H1 (cell line): ENCODE measurements at places on chromosomes 1 and 21.

GRCh38 chr1:18719786-18720451, 89.3 kb downstream of the PAX7 start:
- H3K27ac ChIP-seq, result no peak overlapping the region
- H3K4me1 ChIP-seq, result no peaks in the 10 kb centered on the region; the same call in 1 of the 2 replicates
- DNase-seq, result no peak
- H3K36me3 ChIP-seq, result no peaks in the 10 kb centered on the region
- peaks cover 43% of the 10 kb centered on the region for H3K27me3 ChIP-seq

- no peaks in the 10 kb centered on the region for H3K36me3 ChIP-seq
- H3K27ac ChIP-seq, result no peak overlapping the region
- peaks cover 9% of the 10 kb centered on the region for H3K4me1 ChIP-seq
- no peak for DNase-seq
- H3K4me3 ChIP-seq, result no peak overlapping the region
These were observed 8.1 kb downstream of the S100A6 start for GRCh38 chr1:153527683-153528040.

GRCh38 chr1:222123111-222123510, 381.2 kb upstream of the DUSP10 start:
- no peaks in the 10 kb centered on the region for H3K4me1 ChIP-seq
- DNase-seq, result no peak
- no peaks in the 10 kb centered on the region for H3K27me3 ChIP-seq

GRCh38 chr1:11823366-11824137, 17.6 kb downstream of the CLCN6 start:
- no peak overlapping the region for H3K4me3 ChIP-seq
- H3K27me3 ChIP-seq, result no peaks in the 10 kb centered on the region
- H3K27ac ChIP-seq, result no peak overlapping the region
- peaks cover 17% of the 10 kb centered on the region; the same call in 1 of the 2 replicates for H3K36me3 ChIP-seq
- H3K4me1 ChIP-seq, result no peaks in the 10 kb centered on the region

GRCh38 chr1:29920316-29920715, 684.0 kb downstream of the PTPRU start:
- H3K27me3 ChIP-seq, result no peaks in the 10 kb centered on the region
- no peaks in the 10 kb centered on the region for H3K36me3 ChIP-seq
- no peak overlapping the region for H3K27ac ChIP-seq

DNA sequence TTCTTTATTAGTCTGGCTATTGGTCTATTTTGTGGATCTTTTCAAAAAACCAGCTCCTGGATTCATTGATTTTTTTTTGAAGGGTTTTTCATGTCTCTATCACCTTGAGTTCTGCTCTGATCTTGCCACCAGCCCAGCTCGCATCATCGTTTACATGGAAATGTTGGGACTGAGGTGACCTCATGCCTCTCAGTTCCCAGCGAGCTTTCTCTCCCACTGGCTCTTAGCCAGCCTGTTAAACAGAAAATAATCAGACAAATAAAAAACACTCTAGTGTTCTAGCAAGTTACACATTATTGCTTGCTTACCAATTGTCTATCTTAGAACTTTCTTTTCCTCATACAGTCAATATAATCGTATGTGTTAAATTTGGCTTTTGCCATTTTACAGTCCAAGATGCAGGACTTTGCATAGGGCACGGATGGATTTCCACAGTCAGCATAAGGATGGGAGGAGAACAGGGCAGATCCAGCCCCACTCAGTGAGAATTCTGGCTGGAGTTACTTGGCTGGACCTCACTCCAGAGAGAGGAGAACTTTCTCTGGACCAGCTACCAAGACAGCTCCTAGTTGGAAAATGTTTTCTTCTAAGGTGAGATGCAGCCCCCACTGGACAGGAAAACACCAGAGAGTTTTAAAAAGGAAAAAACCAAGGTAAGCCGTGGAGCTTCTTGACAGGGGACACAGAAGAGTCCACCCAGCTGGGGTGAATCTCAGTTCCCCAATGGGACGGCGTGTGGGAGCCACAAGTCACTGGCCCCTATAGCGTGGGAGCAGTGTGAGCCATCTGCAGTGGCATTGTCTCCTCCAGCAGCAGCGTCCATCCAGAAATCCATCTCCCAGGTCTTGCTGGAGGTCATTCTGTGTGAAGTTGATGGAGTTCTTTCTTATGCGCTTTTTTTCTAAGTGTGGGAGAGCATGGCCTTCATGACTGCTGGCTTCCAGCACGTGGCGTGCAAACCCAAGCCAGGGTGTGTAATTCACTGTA, 17.6 kb downstream of the PGBD2 start:
- DNase-seq, result no peak
- H3K4me1 ChIP-seq, result no peaks in the 10 kb centered on the region
- peaks cover 3% of the 10 kb centered on the region; the same call in 1 of the 2 replicates for H3K36me3 ChIP-seq
- no peak overlapping the region for H3K4me3 ChIP-seq
- no peak overlapping the region for H3K27ac ChIP-seq
- H3K27me3 ChIP-seq, result no peaks in the 10 kb centered on the region

DNA sequence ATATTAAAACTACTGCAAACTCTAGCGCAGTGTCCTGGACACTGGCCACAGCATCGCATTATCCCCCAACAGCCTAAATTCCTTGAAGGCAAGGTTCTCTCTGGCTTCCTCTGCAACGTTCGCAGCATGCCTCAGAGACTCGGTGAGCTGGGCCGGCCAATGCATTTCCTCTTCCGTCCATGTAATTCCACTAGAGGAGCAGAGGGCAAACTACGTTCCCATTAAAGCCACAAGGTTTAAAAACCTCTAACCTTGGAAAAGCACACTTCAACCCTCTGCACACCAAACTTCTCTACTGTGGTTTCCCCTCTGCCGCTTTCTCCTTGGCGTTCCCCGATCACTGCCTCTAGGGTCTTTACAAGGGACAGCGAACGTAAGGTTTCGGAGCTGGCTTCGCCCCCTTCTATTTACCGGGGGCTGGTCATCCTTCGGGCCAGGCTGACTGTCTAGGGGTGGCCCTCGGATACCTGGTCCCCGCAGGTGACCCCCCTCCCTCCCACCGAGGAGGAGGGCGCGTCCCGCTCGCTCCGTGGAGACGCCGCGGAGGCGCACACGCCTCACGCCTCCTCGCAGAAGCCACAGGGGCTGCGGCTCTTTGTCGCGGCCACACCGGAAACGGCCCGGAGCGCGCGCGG, 456 bp upstream of the SMYD2 start:
- no peak overlapping the region for H3K27ac ChIP-seq
- H3K36me3 ChIP-seq, result no peaks in the 10 kb centered on the region
- H3K4me1 ChIP-seq, result peaks cover 2% of the 10 kb centered on the region; the same call in 1 of the 2 replicates
- peak overlapping the region; percentile 70 for H3K4me3 ChIP-seq

DNA sequence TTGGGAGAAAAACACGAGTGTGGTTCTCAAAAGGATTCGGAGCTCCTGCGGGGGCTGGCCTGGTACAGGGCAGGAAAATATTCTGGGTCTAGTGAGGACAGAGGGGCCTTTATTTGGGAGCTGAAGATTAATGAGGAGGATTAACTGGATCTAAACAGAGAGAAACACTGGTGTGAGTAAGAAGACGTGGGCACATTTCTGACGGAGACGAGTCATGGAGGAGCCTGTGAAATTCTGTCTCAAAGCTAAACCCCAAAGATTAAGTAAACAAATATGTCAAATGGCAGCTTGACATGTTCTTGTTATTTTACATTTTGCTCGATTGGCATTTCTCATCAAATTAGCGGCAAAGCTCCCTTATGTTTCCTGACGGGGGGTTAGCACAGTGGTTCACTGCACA, 12.8 kb downstream of the PROK1 start:
- H3K36me3 ChIP-seq, result no peaks in the 10 kb centered on the region
- H3K27ac ChIP-seq, result no peak overlapping the region
- no peak for DNase-seq
- H3K4me1 ChIP-seq, result no peaks in the 10 kb centered on the region
- H3K27me3 ChIP-seq, result no peaks in the 10 kb centered on the region

DNA sequence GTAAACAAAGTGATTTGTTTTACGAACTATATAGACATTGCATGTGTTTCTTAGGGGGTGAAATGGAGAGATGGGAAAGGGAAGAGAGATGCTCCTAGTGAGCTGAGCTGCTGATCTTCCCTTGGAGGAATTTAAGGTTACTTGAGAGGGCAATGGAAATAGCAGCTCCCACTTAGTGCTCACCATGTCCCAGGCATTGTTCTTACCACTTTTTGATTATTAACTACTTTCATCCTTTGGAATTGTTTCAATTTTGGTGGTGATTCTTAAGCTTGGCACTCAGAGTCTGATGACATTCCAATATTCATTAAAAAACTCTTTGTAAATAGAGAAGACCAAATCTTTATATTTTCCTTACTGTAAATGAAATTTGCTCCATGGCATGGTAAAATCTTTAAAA, 124.9 kb downstream of the ITSN1 start:
- no peak for DNase-seq
- H3K36me3 ChIP-seq, result peaks cover 17% of the 10 kb centered on the region
- no peak overlapping the region for H3K4me3 ChIP-seq
- no peak overlapping the region for H3K27ac ChIP-seq

- H3K4me3 ChIP-seq, result no peak overlapping the region
- H3K36me3 ChIP-seq, result no peaks in the 10 kb centered on the region
- H3K4me1 ChIP-seq, result no peaks in the 10 kb centered on the region
- no peak overlapping the region for H3K27ac ChIP-seq
These were observed 14.7 kb downstream of the HSF2BP start for GRCh38 chr21:43644609-43645008.

DNA sequence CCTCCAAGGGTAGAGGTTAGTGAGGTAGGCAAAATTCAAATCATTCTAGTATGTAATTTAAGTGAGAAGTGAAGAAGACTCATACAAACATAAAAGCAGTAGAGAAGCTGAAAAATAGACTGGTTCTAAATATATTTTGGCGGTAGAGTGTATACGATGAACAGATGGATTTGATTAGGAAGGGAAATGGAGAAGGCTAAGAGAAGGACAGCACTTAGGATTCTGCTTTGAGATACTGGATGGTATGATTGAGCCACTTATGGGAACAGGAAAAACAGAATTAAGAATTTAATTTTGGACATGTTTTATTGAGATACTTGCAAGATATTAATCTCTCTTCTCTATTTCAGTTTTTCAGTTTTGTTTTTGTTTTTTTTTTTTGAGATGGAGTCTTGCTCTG, 60.1 kb downstream of the EPB41 start:
- no peaks in the 10 kb centered on the region; the same call in 1 of the 2 replicates for H3K4me1 ChIP-seq
- no peaks in the 10 kb centered on the region for H3K27me3 ChIP-seq
- no peak overlapping the region for H3K4me3 ChIP-seq
- no peak for DNase-seq
- no peaks in the 10 kb centered on the region for H3K36me3 ChIP-seq
- H3K27ac ChIP-seq, result no peak overlapping the region

- H3K4me3 ChIP-seq, result no peak overlapping the region
- no peaks in the 10 kb centered on the region for H3K36me3 ChIP-seq
- H3K27me3 ChIP-seq, result peaks cover 73% of the 10 kb centered on the region
- peaks cover 5% of the 10 kb centered on the region for H3K4me1 ChIP-seq
- DNase-seq, result no peak
These were observed 5.1 kb downstream of the NT5C1A start for GRCh38 chr1:39666772-39667171.

DNA sequence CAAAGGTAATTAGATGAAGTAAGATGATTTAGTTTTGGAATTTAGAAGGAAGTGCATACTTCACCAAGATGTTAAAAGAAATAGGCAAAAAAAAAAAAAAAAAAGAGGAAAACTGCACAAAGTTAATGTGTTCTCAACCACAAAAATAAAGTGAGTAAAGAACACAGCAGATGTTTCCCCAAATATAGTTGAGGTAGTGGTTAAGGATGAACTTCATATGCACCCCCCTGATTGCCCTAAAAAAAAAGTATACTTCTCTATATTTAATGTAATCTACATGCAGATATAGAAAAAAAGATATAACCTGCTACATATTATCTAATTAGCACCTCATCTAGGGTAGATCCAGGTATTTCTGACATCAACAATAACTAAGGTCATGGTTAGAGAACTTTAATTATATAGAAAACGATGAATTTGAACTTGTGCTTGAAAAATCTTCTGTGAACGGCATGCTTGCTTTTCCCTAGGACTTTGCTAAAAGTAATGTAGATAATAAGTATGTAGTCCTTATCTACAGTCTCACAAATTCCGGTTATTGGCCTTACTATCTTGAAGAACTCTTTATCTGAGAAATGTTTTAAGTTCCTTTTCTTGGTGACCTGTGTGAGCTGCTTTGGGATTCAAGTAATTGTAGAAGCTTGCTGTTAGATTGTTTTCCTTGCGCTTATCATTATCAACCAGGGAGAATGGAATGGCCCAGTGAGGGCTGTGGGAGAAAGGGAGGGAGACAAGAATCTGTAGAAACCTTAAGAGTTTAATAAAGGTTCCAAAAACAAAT, 70.1 kb upstream of the LRRC7 start:
- H3K36me3 ChIP-seq, result no peaks in the 10 kb centered on the region
- H3K27me3 ChIP-seq, result no peaks in the 10 kb centered on the region
- no peak for DNase-seq
- H3K4me1 ChIP-seq, result no peaks in the 10 kb centered on the region
- H3K4me3 ChIP-seq, result no peak overlapping the region
- no peak overlapping the region for H3K27ac ChIP-seq

GRCh38 chr1:227869851-227870305, 54.4 kb downstream of the PRSS38 start:
- no peak for DNase-seq
- H3K27ac ChIP-seq, result no peak overlapping the region
- H3K27me3 ChIP-seq, result no peaks in the 10 kb centered on the region
- H3K4me3 ChIP-seq, result no peak overlapping the region
- H3K4me1 ChIP-seq, result no peaks in the 10 kb centered on the region

- no peaks in the 10 kb centered on the region for H3K36me3 ChIP-seq
- no peaks in the 10 kb centered on the region for H3K27me3 ChIP-seq
- H3K4me1 ChIP-seq, result no peaks in the 10 kb centered on the region
- no peak for DNase-seq
- H3K4me3 ChIP-seq, result no peak overlapping the region
These were observed 21.1 kb downstream of the PLA2G4A start for GRCh38 chr1:186849826-186850225.

DNA sequence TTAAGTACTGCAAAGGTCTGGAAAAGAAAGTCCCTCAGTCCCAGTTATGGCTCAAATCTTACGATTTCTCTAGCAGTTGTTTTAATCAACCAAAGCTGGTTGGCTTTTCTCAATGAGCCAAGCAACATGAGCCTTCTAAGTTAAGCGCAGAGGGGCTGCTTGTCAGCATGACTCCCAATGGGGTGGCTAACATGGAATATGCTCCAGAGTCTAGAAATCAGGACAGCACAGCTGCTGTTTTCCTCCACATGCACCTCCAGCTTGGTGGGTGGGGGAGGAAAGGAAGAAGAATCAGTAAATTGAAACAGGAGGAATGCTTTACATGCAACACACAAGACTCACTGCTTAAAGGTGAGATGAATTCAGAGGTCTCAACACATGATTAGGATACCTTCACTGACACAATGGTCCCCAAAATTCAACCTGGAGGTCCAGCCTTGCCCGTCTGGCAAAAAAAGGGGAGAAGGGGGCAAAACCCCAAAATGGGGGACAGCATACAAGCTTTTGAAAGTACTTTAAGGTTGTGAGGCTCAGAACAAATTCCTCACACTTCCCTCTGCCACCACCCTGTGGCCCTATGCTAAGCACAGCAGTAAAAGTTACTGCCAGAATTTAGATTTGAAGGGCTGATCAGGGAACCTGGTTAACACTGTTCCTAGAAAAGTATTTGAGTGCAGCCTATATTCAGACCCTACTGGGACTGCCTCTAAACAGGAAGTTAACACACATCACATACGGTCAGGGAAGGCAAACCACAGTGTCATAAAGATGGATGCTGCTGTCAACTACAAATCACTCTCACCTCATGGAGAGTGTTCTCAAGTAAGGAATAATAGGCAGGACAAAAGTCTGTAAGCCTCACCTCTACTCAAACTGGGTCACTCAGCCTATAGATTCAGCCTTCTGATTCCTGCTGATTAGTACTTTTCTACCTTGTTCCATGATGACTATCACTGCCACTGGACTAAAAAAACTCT, 2.6 kb downstream of the GATAD2B start:
- H3K4me1 ChIP-seq, result peaks cover 14% of the 10 kb centered on the region
- no peaks in the 10 kb centered on the region; the same call in 1 of the 2 replicates for H3K36me3 ChIP-seq
- peak overlapping the region; percentile 98; the same call in 1 of the 2 replicates for H3K4me3 ChIP-seq
- no peak for DNase-seq
